ENCODE measurements at places on chromosomes 1 and 21. TPM values are rescaled to one million over a fixed set of nuclear protein-coding genes. Genes with fewer than 3 reads are reported as not detected.

DNA sequence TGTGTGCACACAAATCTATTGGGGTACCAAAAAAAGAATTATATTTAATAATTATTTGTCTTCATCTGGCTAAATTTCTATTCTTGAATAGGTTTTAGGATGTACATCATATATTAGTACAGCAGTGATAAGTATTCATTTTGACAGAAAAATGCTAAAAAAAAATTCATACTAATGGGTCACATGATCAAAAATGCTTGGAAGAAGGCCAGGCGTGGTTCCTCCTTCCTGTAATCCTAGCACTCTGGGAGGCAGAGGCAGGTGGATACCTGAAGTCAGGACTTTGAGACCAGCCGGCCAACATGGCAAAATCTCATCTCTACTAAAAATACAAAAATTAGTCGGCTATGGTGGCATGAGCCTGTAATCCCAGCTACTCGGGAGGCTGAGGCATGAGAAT lies 26.9 kb upstream of the PTGFRN start:
- no peak overlapping the region for H3K27ac ChIP-seq
- H3K27me3 ChIP-seq = no peaks in the 10 kb centered on the region
- no peak overlapping the region for H3K4me3 ChIP-seq
- no peak for DNase-seq
- no peaks in the 10 kb centered on the region for H3K36me3 ChIP-seq
- peaks cover 8% of the 10 kb centered on the region for H3K4me1 ChIP-seq

Gene MEGF6
- 2.5 TPM for total RNA-seq

Gene CLCA1
- not detected for total RNA-seq

DNA sequence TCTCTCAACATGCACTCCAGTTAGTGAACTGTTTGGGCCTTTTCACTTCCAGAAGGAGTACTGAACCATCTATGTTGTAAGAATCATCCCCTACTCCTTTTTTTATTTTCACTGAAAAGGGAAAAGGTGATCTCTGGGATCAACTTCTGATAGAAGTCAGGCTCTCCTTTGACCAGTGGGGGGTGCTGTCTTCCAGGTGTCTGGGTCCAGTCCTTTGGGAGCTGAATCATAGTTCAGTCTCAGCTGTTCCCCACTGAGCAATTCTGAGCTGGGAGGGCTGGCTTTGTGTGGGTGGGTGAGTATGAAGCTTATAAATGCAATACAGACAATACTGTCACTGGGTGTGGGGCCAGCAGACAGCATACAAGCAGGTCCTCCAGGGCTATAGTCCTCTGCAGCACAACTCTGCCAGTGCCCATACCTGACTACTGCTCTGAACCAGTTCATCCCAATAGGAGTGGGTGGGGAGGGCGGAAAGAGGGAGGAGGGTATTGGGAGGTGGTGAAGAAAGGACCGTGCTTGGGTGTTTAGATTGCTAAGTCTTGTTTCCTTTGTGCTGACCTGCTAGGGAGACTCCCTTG lies 12.5 kb upstream of the SARS1 start:
- DNase-seq = peak; percentile 66
- H3K36me3 ChIP-seq = peaks cover 2% of the 10 kb centered on the region
- peaks cover 14% of the 10 kb centered on the region for H3K4me1 ChIP-seq
- H3K4me3 ChIP-seq = no peak overlapping the region

GRCh38 chr1:221946768-221947167 lies 204.9 kb upstream of the DUSP10 start:
- peaks cover 3% of the 10 kb centered on the region for H3K36me3 ChIP-seq
- H3K4me3 ChIP-seq = no peak overlapping the region
- no peak overlapping the region for H3K27ac ChIP-seq
- DNase-seq = no peak
- H3K27me3 ChIP-seq = no peaks in the 10 kb centered on the region
- peaks cover 3% of the 10 kb centered on the region for H3K4me1 ChIP-seq

GRCh38 chr1:192601143-192601542 lies 25.6 kb downstream of the RGS1 start:
- no peaks in the 10 kb centered on the region for H3K36me3 ChIP-seq
- no peak overlapping the region for H3K27ac ChIP-seq
- H3K4me1 ChIP-seq = peaks cover 26% of the 10 kb centered on the region
- H3K27me3 ChIP-seq = peaks cover 4% of the 10 kb centered on the region
- DNase-seq = no peak

- no peaks in the 10 kb centered on the region for H3K4me1 ChIP-seq
- peaks cover 5% of the 10 kb centered on the region for H3K27me3 ChIP-seq
- DNase-seq = no peak
Observed at GRCh38 chr1:219732814-219733491, 120.0 kb upstream of the ZC3H11B start.

Gene LENEP
- not detected for total RNA-seq

Measured in activated naive CD8-positive, alpha-beta T cell treated with anti-CD3 and anti-CD28 coated beads for 36 hours (primary cell).